ENCODE measurements at places on chromosomes 7 and 10.

- DNase-seq = no peak
Measured at GRCh38 chr7:131889572-131890150, 333.2 kb upstream of the PODXL start.

DNA sequence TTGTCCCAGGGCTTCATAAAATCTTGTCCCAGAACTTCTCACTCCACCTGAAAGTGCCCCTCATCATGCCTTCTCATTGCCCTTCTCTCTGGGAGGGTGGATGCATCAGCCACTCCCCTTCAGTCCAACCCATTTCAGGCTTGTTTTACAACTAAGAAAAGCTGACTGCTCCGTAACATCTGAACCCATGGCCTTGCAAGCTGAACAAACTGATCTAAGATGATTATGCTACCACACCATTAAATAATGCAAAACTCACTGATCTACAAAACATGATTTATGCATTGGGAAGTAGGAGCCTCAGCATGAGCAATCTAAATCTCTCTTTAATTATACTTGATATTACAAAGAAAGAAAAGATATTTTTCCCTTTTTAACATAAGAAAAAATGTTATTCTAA, 34.8 kb downstream of the TFPI2 start:
- no peak for DNase-seq

GRCh38 chr7:114073701-114074100, 154.9 kb upstream of the PPP1R3A start:
- no peak for DNase-seq

DNA sequence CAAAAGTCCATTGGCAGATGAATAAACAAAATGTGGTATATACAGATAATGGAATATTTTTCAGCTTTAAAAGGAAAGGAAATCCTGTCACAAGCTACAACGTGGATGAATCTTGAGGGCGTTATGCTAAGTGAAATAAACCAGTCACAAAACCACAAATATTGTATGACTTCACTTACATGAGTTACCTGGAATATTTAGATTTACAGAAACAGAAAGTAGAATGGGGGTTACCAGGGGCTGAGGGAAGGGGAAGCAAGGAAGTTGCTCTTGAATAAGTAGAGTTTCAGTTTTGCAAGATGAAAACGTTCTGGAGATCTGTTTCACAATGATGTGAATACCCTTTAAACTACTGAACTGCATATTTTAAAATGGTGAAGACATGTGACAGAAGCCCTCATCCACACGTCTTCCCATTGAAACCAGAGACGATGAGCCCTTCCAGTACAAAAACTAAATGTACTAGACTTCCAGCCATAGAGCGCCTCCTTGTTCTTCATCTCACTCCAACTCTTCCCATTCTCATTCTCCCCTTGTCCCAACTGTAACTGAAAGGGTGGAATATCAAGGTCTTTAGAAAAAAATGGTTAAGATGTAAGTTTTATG, 62.4 kb downstream of the MICU1 start:
- DNase-seq = no peak

DNA sequence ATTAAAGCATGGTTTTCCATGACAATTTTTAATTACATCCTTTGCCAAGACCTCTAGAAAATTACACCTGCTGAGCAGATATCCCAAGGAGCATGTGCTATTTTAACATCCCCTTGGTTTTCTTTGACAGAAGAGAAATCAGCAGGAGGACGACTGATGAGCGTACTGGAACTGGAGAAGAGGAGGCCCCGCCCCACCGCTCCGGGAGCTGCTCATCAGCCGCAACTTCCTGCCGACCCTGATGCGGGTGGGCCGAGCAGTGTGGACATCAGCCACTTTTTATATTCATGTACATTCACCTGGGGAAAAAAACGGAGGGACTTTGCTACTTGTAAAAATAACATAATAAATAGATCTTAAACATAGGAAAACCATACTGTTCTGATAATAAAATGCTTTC, 54.2 kb downstream of the CDC123 start:
- DNase-seq = no peak

DNA sequence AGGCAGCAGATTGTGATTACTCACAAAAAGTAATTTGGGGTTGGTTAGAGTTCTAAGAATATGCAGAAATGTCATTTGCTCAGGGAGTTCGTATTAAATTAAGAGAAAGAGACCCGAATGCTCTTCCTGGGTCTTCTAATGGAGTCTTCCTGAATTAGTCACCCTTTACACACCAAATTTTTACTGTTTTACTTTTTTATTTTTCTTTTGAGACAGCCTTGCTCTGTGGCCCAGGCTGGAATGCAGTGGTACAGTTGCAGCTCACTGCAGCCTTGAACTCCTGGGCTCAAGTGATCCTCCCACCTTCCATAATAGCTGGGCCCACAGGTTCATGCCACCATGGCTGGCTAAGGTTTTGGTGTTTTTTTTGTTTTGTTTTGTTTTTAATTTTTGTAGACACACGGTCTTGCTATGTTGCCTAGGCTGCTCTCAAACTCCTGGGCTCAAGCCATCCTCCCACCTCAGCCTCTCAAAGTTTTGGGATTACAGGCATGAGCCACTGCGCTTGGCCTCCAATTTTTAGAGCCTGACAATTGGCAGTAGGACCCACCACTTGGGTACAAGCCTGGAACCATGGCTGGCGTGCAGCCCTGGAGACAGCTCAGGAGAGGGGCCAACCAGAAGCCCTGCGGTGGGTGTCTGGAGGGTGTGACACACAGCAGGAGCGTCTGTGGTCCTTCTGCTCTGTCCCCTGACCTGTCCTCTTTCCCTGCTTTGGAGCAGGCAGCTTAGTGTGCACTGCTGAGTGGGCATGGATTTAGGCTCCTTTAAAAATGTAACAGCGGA, 16.4 kb upstream of the BHLHA15 start:
- no peak for DNase-seq

DNA sequence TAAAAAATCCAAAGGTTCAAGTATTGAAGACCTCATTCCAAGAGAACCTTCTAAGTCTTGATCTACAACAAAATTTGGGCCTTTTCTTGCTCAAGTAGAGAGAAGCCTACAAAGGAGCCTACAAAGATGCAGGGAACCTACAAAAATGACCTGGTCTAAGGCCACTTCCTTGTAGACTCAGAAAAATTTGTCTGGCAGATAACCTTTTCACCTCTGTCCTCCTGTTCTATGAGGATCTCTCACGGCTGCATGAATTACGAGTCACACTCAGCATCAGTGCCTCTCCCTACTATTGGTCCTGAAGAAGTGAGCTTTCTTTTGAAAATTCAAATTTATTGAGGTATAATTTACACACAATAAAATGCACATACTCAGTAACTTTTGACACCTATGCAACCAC, 29.3 kb downstream of the CCNJ start:
- DNase-seq = no peak

GRCh38 chr7:100682991-100683658, 9.6 kb downstream of the GNB2 start:
- DNase-seq = no peak

- no peak for DNase-seq
Measured at GRCh38 chr10:88116971-88117626, 253.7 kb downstream of the PTEN start.
